ENCODE measurements at places on chromosomes 2 and 18.

GRCh38 chr2:241496904-241497877 lies 11.2 kb downstream of the STK25 start:
- no peak for DNase-seq

DNA sequence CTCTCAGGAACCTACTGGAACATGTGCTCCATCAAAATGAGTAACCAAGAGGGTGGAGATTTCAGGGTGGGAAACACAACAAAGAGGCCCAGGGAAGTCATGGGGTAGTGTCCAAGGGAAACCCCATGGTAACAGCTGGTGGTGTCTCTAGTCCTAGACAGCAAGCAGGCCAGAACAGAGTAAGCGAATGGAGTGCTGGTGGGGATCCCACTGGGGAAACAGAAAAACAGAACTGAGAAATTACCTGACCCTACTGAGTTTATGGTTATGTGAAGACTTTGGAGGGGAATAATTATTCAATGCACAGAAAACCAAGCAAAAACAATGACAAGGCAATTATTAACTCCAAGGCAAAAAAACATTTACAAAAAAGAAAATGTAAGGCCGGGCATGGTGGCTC lies 16.9 kb downstream of the ERCC3 start:
- DNase-seq, result no peak

DNA sequence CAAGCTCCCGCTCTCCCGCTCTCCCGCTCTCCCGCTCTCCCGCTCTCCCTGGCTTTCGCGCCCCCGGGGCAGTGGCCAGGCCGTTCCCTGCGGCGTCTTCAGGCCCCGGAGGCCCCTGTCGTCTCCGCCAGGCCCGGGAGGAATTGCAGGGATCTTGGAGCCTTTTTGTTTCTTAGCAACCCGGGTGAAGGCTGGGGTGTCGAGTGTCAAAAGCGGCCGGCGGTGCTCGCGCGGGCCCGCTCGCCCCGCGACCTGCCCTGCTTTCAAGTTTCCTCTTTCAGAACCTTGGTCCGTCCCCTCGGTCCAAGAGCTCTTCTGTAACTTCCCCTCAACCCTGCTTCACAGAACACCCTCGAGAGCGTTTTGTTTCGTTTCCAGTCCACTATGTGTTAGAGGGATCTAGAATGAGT lies 1.4 kb downstream of the RNF138 start:
- DNase-seq, result no peak

GRCh38 chr2:228646061-228646460 lies 464.6 kb upstream of the SPHKAP start:
- DNase-seq, result no peak

- DNase-seq, result no peak
These were observed 2.9 kb upstream of the ATOH8 start for GRCh38 chr2:85750587-85751575.

GRCh38 chr18:55868909-55869308 lies 280.9 kb upstream of the TCF4 start:
- no peak for DNase-seq

DNA sequence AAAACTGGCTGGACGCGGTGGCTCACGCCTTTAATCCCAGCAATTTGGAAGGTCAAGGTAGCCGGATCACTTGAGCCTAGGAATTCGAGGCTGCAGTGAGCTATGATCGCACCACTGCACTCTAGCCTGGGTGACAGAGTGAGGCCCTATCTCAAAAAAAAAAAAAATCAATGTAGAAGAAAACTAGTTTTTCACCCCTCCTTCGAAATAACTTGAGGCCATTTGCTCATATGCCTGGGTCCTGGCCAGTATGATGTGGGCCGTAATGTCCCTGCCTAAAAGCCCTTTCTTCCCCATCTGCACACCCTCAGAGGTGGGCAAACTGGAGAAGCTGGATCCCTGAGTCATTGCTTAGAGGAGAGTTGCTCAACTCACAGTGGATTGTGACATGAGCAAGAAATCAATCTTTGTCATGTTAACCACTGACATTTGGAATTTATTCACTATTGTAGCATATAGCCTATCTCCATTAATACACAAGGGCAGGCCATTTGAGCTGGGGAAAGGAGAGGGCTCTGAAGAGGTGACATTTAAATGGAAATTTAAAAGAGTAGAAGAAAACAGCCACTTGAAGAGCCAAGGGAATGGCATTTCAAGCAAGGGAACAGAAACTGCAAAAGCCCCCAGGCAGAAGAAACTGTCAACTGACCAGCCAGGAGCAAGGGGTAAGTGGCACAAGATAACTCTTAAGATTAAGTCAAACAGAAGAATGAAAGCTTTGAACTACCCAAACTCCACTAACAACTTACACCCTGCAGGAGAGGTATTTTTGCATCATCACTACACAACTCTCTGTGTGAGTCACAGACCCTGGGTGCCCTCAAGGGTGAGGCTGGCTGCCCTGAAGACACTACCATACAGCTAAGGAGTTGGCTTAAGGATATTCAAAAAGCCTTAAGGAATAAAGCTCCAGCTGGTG lies 7.6 kb upstream of the METTL21A start:
- DNase-seq, result no peak

- DNase-seq, result no peak
These were observed 136.6 kb upstream of the SEC11C start for GRCh38 chr18:59002974-59003594.

DNA sequence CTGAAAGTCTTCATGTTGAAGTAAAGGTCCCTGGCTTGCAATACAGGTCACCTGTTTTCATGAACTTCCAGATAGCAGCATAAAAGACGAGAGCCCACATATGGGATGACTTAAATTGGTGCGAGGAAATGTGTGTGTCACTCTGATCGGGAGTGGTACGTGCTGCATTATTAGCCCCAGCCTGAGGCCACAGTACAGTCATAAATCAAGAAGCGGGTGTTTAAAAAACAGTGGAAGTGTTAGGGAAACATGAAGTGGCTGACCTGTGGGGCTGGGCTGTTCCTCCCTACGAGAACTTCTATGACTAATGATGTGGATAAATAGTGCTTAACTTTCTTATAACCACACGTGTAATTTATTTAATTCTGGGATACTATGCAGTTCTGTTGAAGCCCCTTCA lies 24.4 kb downstream of the RDH14 start:
- DNase-seq, result no peak

DNA sequence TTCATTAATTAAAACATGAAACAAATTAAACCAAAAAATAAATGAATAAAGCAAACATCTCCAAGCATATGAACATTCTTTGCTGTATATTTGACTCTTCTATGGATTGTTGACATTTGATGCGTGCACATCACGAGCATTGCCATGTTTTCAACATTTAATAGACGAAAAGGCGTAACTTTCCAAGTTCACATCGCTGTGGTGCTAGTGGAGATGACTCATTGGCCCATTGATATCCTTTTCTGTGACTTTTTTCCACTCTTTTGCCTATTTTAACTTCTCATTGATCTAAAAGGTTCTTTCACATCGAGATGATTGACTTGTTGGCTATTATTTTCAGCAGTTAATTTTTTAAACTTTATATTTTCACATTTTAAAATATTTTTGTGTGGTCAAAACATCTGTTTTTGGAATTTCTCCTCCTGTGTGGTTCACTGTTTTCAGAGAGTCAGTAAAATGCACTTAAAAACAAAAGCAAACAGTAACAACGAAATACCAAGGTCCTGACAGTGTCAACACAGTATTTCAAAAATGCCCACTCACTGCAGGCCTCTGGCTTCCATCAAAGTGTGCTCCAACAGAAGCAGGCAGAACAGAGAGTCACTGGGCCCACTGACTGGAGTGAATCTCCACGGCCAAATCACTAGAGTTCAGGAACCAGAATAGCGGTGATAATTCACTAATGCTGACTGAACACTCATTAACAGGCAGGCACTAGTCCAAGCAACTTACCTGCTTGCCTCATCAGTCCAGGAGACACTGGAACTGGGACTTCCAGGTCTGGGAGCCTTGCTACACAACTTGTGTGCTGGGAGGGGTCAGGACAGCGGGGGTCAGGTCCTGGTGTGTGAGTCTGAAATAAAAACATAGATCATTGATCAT lies 372.2 kb upstream of the SMIM21 start:
- no peak for DNase-seq

- no peak for DNase-seq
These were observed 3.1 kb downstream of the ADAM17 start for GRCh38 chr2:9552219-9553178.

GRCh38 chr2:20454036-20454981 lies 7.4 kb downstream of the RHOB start:
- DNase-seq, result no peak

- DNase-seq, result no peak
These were observed 1012.4 kb upstream of the GYPC start for GRCh38 chr2:125643585-125643984.

GRCh38 chr2:54903736-54904554 lies 146.3 kb downstream of the RTN4 start:
- no peak for DNase-seq

- no peak for DNase-seq
These were observed 642.6 kb downstream of the RNF144A start for GRCh38 chr2:7559791-7560190.

DNA sequence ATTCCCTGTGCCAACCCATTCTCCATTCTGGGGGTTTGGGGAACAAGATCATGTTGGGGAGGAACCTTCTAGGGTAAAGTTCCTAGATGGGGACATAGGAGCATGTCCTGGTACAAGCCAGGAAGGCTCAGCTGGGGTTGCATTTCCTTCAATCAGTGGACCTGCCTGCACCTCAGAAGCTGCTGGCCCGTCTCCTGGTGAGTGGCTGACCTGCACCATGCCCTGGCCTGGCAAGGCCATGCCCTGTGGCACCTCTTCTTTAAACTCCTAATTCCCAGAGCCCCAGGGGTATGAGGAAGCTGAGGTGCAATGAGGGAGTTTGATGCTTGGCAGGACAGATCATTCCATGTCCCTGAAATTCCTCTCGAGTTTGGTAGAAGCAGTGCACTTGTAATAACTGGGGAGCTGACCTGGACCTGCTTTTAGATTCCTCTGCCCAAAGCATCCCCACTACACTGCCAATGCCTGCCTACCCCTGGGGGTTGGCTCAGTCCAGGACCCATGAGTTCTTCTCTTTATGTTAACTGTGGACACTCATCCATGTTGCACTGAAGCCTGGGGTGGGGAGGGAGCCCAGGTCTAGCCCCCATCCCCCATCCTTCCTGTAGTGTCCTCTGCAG lies 25.3 kb downstream of the MROH2A start:
- DNase-seq, result no peak

GRCh38 chr2:173741759-173742158 lies 223.4 kb downstream of the SP3 start:
- no peak for DNase-seq

- DNase-seq, result no peak
These were observed 38.2 kb downstream of the CASP8 start for GRCh38 chr2:201298462-201299052.

GRCh38 chr2:173602153-173602795 lies 247.6 kb downstream of the CDCA7 start:
- DNase-seq, result no peak

GRCh38 chr2:160062292-160063005 lies at the start of gene PLA2R1:
Gene PLA2R1, minus strand, starts transcription at chr2:160062615. Its CDS starts 212 bp downstream, at chr2:160062403.
- DNase-seq, result no peak

All from iPS DF 19.7 (cell line).